ENCODE measurements at places on chromosomes 5 and 9.

- DNase-seq: no peak
These were observed 91.4 kb downstream of the TMEM167A start for GRCh38 chr5:82985763-82986162.

DNA sequence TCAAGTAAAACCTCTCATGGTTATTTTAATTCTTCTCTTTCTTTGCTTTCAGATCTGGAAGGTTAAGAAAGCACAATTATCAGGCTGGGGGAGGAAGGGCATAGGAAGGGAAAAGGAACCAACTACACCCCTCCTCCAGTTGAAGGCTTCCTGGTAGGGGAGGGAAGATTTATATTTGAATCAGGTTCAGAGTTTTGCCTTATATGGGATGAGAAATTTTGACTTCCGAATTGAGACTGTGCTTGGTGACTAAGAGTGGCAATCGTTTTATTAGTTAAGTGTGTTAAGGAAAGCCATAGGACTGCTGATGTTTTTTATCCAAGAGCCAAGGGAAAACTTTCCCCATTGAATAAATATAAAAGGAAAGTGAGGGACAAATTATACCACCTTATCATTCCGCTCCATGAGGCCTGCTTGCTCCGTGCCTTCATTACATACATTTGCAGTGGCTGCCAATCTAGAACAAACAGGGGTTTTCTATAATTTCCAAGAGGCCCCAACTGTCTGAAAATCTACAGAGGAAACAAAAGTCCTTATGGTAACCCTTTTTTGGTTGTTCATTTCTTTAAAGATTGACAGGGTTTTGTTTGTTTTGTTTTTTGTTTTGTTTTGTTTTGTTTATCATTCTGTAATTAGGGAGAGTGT lies 115.7 kb upstream of the EPB41L4A start:
- DNase-seq: no peak

DNA sequence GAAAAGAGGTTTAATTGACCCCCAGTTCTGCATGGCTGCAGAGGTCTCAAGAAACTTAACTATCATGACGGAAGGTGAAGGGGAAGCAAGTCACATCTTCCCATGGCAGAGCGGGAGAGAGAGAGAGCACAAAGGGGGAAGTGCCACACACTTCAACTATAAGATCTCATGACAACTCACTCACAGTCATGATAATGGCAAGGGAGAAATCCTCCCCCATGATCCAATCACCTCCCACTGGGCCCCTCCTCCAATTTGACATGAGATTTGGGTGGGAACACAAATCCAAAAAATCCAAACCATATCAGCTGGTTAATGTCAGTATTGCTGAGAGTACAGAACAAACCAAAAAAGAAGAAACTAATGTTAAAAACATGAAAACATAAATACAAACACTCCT lies 120.2 kb downstream of the STARD4 start:
- no peak for DNase-seq

GRCh38 chr5:74471875-74472274 lies 168.7 kb downstream of the ENC1 start:
- DNase-seq: no peak

DNA sequence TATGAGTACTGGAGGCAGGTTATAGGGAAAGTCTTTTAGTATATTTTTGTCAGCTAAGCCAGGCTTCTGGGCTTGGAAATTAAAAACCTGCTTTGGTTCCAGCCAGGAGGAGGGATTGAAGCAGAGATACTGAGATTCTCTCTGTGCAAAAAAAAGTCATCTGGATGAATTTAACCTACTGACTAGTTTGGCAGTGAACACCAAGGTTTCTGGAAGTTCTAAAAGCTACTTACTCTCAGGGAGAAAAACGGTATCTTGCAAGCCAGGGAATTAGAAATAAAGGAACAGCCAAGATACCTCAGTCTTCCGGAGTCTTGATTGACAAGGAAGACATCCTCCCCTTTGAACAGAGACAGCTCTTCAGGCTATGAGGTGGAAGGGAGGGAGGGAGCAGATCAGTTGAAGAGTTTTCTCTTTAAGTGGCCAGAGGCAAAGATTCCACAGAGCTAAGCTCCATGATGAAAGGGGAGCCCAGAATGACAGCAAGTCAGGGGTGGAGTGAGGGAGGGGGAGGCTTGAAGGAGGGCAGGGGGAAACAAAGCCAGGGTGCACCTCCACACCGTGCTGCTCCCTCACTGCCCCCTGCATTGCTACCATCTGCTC lies 8.3 kb upstream of the ZBTB34 start:
- no peak for DNase-seq

GRCh38 chr5:44388321-44389089 lies 715 bp downstream of the FGF10 start:
- DNase-seq: no peak

DNA sequence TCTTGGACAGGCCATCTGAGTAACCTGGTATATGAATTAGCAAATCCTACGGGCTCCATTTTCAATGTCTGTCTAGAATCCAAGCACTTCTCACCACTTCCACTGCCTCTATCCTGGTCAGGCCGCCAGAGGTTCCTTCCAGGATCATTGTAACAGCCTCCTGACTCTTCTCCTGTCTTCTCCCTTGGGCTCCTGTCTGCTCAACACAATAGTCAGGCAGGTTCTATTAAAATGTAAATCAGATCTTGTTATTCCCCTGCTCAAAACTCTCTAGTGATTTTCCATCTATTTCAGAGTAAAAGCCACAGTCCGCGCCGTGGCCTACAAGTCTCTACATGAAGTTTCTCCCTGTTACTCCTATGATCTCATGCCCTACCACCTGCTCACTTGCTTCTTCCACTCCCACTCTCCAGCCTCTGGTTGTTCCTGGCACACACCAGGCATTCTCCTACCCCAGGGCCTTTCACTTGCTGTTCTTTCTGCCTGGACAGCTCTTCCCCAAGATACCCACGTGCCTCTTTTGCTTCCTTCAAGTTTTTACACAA lies 21.7 kb downstream of the ZNF366 start:
- DNase-seq: no peak

GRCh38 chr5:137466889-137467288 lies 32.2 kb downstream of the SPOCK1 start:
- DNase-seq: no peak

- no peak for DNase-seq
These were observed 28.3 kb upstream of the GAS1 start for GRCh38 chr9:86975606-86976005.

Data from activated B cell treated with CpG ODN at 0.5 μM for 24 hours (primary cell).